ENCODE measurements at places on chromosomes 4 and X.

- DNase-seq, result no peak
Measured at GRCh38 chr4:80062527-80062926, 10.5 kb downstream of the ANTXR2 start.

- DNase-seq, result peak; percentile 45
Measured at GRCh38 chrX:23497919-23498318, 163.3 kb downstream of the PTCHD1 start.

- DNase-seq, result no peak
Measured at GRCh38 chrX:2388669-2389068, 112.1 kb downstream of the DHRSX start.

GRCh38 chr4:173699841-173700475, 169.9 kb upstream of the HAND2 start:
- DNase-seq, result no peak

DNA sequence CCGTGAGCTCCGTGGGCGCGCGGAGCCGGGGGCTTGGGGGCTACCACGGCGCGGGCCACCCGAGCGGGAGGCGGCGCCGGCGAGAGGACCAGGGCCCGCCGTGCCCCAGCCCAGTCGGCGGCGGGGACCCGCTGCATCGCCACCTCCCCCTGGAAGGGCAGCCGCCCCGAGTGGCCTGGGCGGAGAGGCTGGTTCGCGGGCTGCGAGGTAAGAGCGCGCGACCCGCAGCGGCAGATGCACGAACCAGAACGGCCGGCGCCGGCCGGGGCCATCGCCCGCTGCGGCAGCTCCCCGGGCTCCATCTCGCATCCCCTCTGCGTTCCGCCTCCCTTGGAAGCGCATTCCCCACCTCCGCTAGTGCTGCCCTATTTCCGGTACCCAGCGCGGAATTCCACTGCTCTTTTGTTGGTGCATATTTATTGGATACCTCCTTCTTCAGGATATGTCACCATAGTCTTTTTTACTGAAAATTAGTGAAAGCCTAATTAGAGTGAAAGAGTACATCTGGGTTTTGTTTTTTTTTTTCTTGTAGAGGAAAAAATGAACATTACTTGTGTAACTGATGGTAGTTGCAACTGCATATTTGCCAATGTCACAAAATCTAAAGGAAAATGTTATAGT, 797 bp downstream of the PKD2 start:
- DNase-seq, result peak; percentile 43

DNA sequence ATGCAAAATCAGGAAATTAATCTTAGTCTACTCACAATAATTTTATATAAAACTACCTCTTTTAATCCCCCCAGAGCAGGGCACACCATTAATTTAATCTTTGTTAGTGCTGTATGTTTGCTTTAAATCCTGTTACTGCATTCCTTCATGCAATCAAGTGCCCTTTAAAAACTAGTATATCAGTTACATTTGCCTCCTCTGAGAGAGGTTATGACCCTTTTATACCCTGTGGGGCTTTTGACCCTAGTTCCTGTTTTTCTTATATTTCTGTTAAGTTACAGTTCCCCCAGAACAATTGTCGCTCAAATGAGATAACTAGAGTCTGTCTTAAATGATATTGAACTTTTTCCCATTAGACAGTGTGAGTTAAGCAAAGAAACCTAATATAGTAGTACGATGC, 46.2 kb downstream of the GPC4 start:
- no peak for DNase-seq

- peak; percentile 57 for DNase-seq
Measured at GRCh38 chrX:23557070-23557469, 110.2 kb upstream of the PRDX4 start.

DNA sequence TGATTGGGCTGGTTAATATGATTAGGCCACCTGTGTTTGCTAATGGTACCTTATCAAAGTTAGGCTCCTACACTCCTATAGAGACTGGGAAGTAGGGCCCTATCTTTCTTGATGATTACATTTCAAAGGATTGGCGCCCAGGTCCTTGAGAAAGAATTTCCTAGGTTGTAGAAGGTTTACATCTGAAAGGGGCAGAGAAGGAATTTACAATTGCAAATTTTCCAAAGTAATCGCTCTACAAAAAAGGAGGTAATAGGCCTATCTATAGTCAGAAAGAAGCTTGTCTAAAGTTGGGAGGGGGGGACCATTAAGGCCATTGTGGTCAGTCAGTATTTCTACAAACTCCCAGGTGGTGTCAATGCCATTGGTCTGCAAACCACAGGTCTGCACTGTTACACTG, 638.4 kb downstream of the IL1RAPL1 start:
- DNase-seq, result no peak

DNA sequence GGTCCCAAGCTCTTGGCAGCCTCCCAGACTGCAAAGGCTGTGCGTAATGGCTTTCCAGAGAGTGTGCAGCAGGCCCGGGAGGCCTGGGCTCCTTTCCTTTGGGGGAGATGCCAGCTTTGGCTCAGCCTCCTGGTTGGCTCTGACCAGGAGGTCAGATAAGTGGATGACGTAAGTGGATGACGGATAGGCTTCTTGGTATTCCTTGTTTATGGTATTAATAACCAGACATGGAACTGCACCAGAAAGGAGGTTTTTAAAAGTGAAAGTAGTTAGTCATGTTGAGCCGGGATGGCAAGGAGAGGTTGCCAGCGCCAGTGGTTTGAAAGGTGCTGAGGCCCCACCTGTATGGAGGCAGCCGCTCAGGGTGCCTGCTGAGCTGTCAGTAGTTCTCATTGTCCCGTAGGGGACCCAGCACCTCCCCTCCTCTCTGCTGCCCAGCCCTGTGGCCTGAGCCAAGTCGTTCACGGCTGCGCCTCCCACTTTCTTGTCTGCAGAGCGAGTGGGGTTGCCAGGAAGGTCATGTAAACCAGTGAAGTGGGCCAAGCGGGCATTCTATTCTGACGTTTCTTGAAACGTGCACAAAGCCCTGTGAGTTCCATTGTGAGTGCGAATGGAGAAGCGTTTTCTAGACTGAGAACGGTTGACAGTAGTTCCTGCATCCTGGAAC, 28.7 kb upstream of the STOX2 start:
- DNase-seq, result no peak

DNA sequence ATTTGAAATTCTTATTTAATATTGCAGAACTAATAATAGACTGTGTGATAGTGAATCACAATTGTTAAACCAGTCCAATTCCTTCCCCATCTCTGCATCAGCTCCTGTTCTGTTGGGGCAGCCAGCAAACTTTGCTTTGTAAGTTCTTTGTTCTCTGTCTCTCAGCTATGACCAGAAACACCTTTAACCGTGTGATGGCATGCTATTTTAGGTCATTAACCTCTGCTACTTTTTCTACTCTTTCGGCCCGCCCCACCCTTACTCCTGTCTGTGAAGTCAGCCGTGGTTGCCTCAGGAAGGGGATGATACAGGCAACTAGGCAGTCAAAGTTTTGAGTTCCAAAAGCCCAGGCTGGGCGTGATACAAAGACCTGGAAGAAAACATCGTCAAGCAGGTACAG, 51.3 kb upstream of the EGFL6 start:
- DNase-seq, result no peak

DNA sequence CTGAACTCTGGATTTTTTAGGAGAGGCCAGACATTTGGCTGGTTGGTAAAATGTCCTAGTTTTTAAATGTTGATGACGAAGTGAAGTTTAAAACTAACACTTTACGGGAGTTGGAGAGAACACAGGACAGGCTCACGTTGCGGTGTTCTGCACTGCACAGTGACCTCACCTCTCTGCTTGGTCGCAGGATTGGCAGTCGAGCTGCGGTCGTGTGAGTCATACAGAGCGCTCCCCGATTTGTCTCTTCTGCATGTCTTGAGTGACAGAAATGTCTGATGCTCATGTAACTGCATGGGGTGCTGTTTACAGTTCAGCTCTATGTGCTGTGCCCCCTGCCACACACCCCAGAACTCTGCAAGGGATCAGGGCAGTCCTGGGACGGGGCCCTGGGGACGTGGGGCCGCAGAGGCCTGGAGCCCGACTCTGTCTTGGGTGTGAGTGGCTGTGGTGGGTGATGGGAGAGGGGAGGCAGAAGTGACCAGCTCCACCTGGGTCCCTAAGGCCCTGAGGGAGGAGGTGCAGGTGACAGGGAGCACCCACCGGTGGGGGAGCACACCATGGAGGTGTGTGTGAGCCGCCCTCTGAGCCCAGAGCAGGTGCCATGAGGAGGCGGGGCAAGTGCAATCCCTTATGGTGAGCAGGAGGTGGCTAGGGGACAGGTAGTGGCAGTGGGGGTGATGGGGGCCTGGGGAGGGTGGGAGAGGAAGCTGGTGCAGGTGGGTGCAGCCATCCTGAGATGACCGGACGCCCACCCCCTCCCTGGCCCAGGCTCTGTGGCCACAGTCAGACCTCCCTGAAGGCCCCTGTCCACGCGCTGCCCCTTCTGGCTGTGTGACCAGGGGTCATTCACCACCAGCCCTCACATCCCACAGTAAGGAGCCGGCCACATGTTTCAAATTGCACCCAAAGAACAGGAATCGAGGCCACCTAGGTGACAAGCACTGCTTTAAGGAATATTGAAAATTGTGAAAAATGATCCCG, 77.9 kb upstream of the ADRA2C start:
- no peak for DNase-seq

GRCh38 chr4:184420402-184420801, 53.9 kb downstream of the IRF2 start:
- DNase-seq, result peak; percentile 65

DNA sequence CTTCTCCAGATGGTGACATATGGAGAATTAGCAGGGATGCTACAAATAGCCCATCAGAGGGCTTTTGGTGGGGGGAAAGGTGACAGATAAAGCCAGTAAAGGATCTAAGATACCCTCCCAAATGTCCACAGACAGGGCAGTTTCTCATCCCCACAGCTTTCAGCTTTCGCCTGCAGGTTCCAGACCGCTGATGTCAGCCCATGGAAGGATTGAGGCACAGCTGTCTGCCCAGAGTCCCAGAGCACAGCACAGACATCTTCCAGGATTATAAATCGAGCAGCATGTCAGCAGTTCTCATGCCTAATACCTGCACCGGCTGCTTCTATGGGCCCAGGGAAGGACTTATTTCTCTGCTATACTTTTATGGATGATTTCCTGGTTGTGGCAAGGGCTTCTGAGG, 96.7 kb upstream of the MXRA5 start:
- DNase-seq, result no peak

- peak; percentile 19 for DNase-seq
Measured at GRCh38 chrX:40646489-40647306, 663 bp downstream of the CXorf38 start.

DNA sequence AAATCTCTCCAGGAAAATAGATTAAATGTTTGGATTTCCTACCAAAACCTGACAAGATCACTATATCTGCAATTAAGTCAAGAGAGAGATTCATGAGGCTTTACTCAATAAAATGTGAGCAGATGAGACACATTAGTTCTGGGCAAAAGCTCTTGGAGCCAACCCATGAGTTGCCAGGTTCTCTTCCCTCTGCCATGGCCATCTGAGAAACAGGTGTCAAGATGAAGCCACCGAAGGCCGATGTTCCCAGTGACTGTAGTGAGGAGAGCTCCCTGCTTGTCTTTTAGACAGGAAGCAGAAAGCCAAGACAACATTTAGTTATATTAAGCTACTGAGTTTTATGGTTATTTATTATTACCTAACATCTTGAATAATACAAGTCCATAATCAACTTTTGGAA, 1068.7 kb downstream of the STPG2 start:
- no peak for DNase-seq

GRCh38 chr4:15488136-15488535, 18.5 kb downstream of the CC2D2A start:
- DNase-seq, result no peak

DNA sequence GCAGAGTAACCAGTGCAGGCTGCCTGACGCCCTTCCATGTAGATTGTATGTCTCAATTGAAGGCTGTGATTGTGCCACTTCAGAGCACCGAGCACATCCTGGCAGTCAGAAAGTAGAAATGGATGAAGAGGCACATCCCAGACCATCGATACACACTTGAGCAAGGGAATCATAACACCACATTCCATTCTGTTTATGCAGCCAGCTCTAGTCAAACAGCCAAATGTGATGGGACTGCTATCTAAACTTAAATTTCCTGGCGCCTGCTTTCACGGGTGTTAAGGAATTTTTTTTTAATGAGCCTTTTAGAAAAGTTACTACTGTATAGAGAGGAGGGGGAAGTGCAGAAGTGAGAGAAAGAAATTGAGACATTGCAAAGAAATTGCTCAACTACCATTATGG, 84.4 kb downstream of the PPARGC1A start:
- DNase-seq, result no peak

- no peak for DNase-seq
Measured at GRCh38 chr4:94933799-94934198, 176.0 kb downstream of the BMPR1B start.

- no peak for DNase-seq
Measured at GRCh38 chrX:42466332-42467046, 311.5 kb downstream of the PPP1R2C start.

DNA sequence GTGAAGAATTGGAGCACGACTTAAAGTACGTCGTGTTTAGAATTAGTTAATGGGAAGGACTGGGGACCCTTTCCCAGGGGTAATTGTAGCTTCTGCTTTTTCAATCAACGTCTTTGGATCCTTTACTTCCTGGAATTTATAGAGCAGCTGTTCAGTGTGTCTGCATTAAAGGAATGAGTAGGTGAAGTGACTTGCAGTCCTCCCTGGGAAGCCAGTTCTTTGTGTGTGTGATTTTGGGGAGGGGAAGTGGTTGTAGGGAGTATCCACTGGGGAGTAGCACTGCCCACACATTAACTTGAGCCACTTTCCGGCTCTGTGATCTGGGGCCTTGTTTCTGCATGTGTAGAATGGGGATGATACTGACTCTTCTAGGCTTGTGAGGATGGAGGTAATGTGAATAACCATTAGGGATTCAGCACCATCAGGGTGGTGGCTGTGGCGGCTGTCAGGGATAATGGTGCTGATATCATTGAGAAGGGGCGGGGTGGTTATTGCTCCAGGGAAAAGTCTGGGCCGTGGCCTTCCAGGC, 54.7 kb downstream of the TMEM131L start:
- no peak for DNase-seq

GRCh38 chr4:116233971-116234370, 851.4 kb downstream of the TRAM1L1 start:
- DNase-seq, result no peak

- DNase-seq, result no peak
Measured at GRCh38 chr4:119106036-119107000, 29.3 kb upstream of the MYOZ2 start.

- DNase-seq, result peak; percentile 91
Measured at GRCh38 chr4:37675587-37676290, 10.4 kb downstream of the RELL1 start.
